ENCODE measurements at places on chromosomes 13 and 19.

- no peak for DNase-seq
Measured at GRCh38 chr13:109803825-109804224, 17.4 kb upstream of the IRS2 start.

DNA sequence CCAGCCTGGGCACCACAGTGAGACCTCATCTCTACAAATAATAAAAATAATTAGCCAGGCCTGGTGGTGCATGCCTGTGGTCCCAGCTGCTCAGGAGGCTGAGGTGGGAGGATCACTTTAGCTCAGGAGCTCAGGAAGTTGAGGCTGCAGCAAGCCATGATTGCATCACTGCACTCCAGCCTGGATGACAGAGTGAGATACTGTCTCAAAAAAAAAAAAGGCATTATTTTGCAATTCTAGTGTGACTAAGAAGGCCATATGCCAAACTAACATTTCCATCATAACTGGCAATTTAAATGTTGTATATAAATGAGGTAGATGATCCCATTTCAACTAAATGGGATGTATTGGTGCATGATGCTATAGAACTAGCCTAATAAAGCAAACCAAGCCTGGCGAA lies 632.8 kb upstream of the KLF12 start:
- DNase-seq = no peak

- DNase-seq = no peak
Measured at GRCh38 chr13:30107521-30108136, 199.7 kb downstream of the KATNAL1 start.

DNA sequence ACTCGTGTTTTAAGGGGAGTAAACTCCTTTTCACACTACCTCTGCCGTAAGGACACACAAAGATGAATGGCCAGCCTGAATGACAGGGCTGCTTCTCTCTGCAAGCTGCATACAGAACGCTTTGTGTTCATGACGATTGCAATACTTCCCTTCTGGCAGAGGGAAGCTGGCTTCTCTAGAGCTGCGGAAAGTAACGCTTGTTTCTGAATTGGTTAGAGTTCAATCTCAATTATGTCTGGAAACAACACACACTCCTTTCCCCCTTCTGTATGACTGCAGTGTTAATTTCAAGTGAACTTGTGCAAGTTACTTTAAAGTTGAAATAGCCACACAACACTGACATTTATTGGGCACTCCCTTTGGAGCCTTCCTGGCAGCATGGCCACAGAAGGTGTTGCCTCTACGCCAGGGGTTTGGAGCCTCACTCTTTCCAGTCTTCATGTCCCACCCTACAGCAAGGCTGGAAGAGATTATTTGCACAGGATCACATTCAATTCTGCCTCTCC lies 242.6 kb downstream of the NDFIP2 start:
- DNase-seq = no peak

GRCh38 chr13:46388846-46389245 lies 1.8 kb upstream of the RUBCNL start:
- no peak for DNase-seq

- no peak for DNase-seq
Measured at GRCh38 chr13:23349161-23349897, 84.2 kb downstream of the SACS start.

DNA sequence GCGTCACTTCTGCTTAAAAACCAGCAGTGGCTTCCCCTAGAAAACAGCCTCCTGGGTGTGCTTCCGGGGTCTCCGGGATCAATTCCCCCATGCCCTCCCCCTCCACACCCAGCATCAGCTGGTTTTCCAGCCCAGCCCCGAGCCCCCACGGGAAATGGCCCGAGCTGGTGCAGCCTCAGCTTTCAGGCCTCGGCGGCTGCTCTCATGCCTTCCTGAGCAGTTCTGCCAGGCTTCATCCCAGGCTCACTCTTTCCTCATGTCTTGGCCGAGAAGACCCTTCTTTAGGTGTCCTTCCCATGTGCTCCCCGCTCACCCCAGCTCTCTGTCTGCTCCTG lies 103.1 kb upstream of the RNF113B start:
- DNase-seq = no peak

DNA sequence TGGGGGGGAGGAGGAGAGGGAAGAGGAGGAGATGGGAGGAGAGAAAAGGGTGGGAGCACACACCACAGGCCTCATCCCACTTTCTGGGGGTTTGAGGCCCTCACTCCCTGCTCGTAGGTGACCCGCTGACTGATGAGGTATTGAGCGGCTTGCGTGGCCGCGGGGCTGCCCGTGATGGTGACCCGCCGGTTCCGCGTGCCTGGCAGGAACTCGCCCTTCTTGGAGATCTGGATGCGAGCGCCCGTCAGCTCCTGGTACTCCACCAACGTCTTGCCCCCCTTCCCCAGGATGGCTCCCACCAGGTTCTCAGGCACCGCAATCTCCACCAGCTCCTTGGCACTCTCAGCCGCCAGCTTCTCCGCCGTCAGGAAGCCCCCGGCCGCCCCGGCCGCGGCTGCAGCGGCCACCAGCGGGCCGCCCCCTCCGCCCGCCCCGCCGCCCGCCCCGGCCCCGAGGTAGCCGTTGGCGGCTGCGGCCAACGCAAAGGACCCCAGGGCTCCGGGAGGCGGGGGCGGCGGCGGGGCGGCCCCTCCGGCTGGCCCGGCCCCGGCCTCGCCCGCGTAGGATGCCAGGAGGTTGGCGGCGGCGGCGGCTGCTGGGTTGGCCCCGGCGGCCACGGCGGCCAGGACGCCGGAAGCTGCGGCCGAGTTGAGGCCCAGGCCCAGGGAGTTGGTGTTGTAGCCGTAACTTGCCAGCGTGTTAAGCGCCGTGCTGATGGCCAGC lies 25.4 kb upstream of the NANOS2 start:
- DNase-seq = no peak

- DNase-seq = no peak
Measured at GRCh38 chr13:28631801-28632200, 27.1 kb upstream of the POMP start.

- peak; percentile 80 for DNase-seq
Measured at GRCh38 chr19:15195371-15196334, 5.1 kb downstream of the NOTCH3 start.

DNA sequence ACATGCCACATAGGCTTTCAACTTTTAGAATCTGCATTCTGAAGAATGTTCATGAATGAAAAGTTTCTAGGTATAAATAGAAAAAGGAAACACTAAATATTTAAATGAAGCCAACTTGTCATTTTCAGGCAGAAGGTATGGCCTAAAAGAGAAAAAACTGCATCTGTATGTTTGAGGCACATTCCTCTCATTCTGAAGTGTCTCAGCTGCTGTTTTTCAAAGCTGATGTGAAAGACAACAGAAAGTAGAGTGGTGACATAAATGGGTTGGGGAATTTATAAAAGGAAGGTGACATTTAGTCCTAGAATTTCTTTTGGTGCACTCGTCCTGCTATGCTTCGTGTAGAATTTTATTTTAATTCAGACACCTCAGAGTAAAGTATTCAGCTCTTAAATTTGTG lies 539.6 kb upstream of the SLITRK5 start:
- DNase-seq = no peak

DNA sequence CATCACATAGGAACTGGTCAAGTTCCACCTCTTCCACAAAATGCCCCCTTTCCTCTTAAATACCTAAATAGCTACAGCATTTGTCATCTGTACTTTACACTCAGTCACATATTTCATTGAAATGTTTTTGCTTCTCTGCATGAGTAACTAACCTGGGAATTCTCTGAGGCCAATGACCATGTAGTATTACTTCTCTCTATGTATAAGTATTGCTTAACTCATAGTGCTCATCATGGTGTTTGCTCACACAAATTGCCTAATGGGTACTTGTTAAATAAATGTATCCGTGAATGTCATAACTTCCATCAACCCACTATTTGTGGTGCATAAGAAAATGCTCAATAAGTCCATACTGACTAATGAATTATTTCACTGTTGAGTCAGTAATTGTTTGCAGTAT lies 115.5 kb downstream of the FGF14 start:
- DNase-seq = no peak

DNA sequence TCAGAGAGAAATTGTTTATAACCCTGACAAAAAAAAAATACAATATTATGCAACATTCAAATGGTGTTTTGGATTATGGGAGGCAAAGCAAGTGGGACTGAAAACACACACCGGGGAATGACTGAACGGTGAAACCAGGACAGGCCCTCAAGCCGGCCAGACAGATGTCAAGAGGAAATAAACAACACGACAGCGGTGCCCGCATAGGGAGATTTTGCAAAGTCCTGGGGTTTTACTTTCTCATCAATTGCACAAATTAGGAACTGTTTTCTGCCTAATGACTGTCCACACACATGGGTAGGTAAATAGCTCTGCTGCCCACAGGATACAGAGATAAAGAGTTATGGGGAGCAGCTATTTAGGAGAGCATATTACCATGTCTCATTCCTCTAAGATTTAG lies 134.5 kb downstream of the IRS2 start:
- no peak for DNase-seq

DNA sequence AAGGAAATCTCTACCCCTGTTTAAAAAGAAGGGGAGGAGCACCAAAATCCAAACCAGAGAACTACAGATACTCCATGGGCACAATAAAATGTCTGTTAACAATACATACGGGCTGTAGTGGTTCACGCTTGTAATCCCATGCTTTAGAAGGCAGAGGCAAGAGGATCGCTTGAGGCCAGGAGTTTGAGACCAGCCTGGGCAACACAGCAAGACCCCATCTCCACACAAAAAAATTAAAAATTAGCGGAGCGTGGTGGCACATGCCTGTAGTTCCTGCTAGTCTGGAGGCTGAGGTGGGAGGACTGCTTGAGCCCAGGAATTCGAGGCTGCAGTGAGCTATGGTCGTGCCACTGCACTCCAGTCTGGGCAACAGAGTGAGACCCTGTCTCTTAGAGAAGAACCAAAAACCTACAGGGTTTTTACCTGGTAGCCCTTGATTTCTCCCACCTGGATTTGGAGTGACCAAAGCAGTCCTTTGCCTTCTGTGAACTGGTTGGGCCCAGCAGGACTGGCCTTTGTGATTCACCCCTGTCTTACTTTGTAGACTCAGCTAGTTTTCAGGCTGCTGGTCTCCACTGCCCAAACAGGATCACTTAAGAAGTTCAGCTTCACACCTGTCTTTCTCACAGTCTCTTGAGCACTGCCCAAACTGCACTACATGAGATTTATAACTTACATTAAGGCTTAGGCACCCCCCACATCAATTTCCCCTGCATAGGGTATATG lies 38.7 kb upstream of the FLT1 start:
- DNase-seq = no peak

- no peak for DNase-seq
Measured at GRCh38 chr19:2278459-2279158, 3.4 kb downstream of the PEAK3 start.

DNA sequence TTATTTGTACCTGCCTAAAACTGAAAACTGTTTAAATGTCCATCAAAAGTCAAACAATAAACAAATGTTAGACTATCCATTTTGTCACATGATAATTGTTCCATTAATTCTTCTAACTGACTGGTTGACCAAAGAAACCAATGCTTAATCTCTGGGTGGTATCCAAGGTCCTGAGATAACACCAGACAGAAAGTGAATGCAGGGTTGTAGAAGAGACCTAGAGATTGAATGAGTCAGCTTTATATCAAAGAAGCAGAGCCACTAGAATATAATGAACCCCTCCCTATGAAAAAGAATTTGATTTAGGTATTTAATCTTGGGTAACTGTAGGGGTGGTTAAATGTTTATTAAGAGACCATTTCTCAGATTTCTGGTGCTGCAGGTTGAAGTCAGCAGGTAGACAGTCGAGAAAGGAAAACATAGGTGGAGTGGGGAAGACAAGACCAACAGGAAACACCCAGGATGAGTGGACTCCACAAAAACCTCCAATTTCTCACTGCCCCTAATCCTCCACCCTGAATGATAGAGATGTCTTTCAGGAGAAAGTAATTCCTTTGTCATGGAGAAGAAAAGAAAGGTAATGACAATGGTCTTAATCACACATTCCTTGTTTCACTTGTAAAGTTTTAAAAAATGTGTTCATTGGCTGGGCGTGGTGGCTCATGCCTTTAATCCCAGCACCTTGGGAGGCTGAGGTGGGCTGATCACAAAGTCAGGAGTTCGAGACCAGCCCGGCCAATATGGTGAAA lies 536.4 kb downstream of the IRS2 start:
- DNase-seq = no peak

DNA sequence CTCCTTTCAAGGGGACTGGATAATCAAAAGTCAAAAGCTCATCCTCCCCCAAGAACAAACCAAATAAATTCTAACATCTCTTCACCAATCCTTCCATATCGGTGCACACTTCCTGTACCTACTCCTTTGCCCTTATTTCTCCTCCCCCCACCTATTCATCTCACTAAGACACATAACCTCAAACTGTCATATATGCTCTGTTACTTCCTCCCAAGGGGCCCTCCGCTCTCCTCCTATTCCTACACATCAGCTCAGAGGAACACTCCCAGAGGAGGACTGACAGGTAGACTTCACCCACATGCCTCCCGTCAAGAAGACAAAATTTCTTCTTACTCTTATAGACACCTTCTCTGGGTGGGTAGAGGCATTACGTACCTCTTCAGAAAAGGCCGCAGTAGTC lies 48.1 kb downstream of the ZNF93 start:
- no peak for DNase-seq

- no peak for DNase-seq
Measured at GRCh38 chr13:30718661-30719524, 16.4 kb upstream of the ALOX5AP start.

DNA sequence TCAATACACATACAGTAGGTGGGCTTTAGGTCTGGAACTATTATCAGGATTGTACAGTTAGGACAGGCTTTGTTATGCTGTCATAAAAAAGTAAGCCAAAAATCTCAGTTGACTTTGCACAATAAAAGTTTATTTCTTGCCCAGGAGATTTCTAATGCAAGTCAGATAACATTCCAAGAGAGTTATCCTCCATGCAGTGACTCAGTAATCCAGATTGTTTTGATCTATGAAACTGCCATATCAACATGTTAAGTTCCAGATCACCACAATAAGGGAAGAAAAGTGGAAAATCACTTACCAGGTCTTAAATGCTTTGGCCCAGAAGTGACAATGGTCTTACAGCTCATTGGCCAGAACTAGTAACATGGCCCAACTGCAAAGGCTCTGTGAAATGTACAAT lies 636.2 kb upstream of the KLF12 start:
- DNase-seq = no peak

DNA sequence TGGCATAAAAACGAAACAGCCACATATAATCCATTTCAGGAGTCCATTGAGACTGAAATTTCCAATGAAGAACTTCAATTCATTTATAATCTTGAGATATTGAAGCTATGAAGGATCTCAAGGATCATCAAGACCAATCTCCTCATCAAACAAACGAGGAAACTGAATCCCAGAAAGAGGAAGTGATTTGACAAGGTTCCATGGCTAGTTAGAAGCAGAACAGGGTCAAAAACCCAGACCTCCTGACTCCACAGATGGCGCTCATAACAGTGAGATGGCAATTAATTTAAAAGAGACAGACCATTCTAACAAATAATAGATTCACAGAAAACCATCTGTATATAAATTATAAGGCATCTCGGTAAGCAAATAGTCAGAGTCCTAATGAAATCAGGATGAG lies 229.7 kb downstream of the KCTD12 start:
- no peak for DNase-seq

GRCh38 chr13:99636306-99636705 lies 135.0 kb downstream of the TM9SF2 start:
- DNase-seq = no peak
